Foreskin keratinocyte (primary cell): ENCODE measurements at places on chromosomes 7 and 10. TPM values are rescaled to one million over a fixed set of nuclear protein-coding genes. Genes with fewer than 3 reads are reported as not detected.

- no peak for DNase-seq
Measured at GRCh38 chr10:104067525-104067924, 18.2 kb downstream of the COL17A1 start.

Gene ZNF425
- total RNA-seq = 1.7 and 3.0 TPM in 2 replicates

DNA sequence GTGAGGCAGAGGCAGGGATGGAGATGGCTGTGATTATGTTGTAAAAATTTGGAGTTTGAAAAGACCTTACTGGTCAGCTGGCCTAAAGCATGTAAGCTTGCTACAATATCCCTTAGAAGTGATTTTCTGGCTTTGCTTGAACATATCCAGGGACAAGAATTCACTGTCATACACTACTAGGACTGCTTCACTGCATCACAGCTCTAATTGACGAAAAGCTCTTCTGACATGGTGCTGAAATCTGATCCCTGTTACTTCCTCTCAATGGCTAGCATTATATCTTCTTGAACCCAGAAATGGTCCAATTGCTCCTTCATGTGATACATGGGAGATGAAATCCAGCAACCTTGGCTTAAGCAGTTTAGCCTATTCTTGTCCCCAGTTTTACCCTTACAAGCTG is 197.7 kb upstream of the HPS1 start:
- DNase-seq = no peak

- DNase-seq = no peak
Measured at GRCh38 chr7:154699417-154699816, 303.5 kb downstream of the PAXIP1 start.

- DNase-seq = peak; percentile 19
Measured at GRCh38 chr7:103343758-103344452, 662 bp downstream of the DNAJC2 start.

- no peak for DNase-seq
Measured at GRCh38 chr7:101531726-101532357, 97.3 kb downstream of the MYL10 start.

Gene RBP3
- total RNA-seq = not detected in 2 replicates

DNA sequence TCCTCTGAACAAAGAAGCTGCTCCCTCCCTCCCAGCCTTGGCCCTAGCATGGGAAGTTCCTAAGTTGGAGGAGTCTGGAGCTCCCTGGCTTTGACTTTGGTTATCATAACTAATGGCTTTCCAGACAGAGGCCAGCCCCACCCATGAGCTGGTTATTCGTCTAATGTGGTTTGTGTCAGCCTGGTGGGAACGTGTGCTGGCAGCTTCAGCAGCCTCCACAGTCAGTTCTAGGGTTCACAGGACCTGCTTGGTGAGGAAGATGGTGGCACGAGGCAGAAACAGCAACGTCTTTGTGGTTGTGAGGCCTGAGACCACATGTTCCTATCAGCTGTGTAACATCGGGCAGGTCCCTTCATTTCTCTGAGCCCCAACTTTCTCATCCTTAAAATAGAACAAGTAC is 103.1 kb downstream of the PAXIP1 start:
- no peak for DNase-seq

Gene RPEL1
- total RNA-seq = not detected in 2 replicates

GRCh38 chr10:97180363-97180755 is 5.4 kb downstream of the SLIT1 start:
- no peak for DNase-seq

- DNase-seq = no peak
Measured at GRCh38 chr7:32158076-32158475, 87.9 kb upstream of the PDE1C start.
